ENCODE measurements at places on chromosomes 16 and 17. TPM values are rescaled to one million over a fixed set of nuclear protein-coding genes. Genes with fewer than 3 reads are reported as not detected.
A peak's percentile ranks its signal among the peaks of the same experiment; 100 is the strongest.

DNA sequence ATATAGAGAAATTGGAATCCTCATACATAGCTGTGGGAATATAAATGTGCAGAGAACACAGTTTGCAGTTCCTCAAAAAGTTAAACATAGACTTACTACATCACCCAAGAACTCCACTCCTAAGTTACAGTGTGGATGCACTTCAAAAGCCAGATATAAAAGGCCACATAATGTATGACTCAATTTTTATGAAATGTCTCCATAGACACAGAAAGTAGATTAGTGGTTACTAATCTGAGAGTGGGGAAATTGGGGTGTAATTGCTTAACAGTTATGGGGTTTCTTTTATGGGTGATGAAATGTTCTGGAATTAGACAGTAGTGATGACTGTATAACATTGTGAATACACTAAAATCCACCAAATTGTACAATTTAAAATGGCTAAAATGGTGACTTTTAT is 60.9 kb downstream of the CACNG1 start:
- H3K27ac ChIP-seq = peak overlapping the region; percentile 26
- peaks cover 90% of the 10 kb centered on the region for H3K36me3 ChIP-seq
- no peak overlapping the region for H3K4me3 ChIP-seq
- DNase-seq = no peak
- peaks cover 37% of the 10 kb centered on the region for H3K4me1 ChIP-seq

DNA sequence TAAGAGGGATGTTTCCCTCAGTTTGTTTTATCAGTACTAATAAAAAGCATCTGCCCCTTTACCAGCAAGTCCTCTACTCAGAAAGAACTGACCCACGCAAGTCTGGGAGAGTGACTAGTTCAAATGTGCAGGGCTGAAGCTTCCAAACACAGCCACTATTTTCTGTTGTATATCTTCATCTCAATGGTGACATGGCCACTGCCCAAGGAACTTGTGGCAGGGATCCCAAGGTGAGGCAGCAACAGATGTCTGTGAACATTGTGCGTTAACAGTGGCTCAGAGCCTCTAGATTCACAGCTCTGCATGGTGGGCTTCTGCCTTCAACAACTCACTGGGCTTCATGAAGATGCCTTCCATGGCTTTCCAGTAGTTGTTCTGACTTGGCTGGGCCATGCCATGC is 3.7 kb upstream of the BLTP2 start:
- no peaks in the 10 kb centered on the region for H3K36me3 ChIP-seq
- H3K27ac ChIP-seq = no peak overlapping the region
- DNase-seq = no peak
- H3K4me1 ChIP-seq = peaks cover 27% of the 10 kb centered on the region
- H3K4me3 ChIP-seq = no peak overlapping the region

DNA sequence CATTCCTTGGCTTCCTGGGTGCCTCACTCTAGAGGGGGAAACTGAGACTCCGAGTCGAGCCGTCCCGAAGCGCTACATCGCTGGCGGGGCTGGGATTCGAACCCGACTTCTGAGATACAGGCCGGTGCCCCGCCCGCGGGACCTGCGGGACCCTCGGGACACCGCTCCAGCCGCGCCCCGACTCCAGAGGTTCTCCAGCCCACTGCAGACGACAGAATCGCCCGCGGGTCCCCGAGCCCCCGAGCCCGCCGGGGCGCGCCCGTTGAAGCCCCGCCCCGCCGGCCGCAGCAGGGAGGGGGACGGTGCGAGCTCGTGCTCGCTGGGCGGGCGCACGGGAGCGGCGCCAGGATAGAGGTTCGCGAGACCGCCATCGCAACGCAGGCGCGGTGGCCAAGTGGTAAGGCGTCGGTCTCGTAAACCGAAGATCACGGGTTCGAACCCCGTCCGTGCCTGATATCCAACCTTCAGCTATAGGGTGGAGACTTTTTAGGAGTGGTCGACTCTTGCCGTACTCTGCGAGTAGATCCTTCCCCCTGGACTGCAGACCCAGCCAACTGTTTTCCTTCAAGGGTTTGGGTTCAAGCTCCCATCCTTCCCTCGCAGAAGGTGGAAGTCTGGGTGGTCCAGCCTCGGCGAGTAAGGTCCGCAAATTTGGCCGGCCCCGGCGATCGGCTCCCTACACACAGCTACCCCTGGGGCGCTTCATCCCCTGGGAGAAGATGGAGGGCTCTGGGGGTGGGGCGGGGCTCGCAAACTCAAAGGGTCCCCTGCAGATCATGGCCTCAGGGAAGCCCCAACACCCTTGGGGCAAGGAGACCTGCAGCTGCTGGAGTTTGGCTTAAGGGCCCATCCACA is 214.6 kb downstream of the MRTFB start:
- peak; percentile 96 for DNase-seq
- H3K27me3 ChIP-seq = peaks cover 3% of the 10 kb centered on the region
- H3K36me3 ChIP-seq = peaks cover 2% of the 10 kb centered on the region
- peaks cover 24% of the 10 kb centered on the region for H3K4me1 ChIP-seq
- H3K27ac ChIP-seq = peak overlapping the region; percentile 98
- H3K4me3 ChIP-seq = peak overlapping the region; percentile 91

Gene CD79B
- 42.8 TPM for total RNA-seq

DNA sequence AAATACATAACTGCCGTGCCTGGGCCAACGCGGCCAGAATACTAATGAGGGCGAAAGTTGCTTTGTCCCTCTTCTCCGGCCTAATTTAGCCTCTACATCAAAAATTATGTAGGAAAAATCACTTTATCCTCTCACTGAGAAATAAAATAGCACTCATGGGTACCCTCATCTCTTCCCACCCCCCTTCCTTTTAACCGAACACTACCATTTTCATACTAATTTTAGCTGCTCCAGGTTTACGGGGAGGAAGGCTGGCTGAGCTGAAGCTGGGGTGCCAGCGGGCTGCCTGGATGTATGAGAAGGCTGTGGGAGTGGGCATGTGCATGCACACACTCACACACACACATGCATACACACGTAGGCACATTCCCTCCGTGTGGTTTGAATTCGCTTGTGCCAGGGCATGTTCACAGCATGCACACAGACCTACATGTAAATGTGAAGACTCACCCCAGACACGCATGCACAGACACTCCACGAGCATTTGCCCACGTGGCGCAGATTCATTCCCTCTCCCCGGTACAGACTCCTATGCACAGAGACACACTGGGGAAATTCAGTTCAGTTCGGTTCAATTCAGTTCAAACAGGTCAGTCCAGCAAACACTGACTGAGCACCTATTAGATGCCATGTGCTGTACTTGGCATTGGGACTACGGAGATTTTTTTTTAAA is 145.1 kb downstream of the MRM1 start:
- peaks cover 5% of the 10 kb centered on the region for H3K36me3 ChIP-seq
- H3K4me3 ChIP-seq = no peak overlapping the region
- H3K4me1 ChIP-seq = no peaks in the 10 kb centered on the region
- no peak overlapping the region for H3K27ac ChIP-seq
- peaks cover 7% of the 10 kb centered on the region for H3K27me3 ChIP-seq

Measured in naive thymus-derived CD8-positive, alpha-beta T cell (primary cell).